ENCODE measurements at places on chromosomes 11 and 22.

GRCh38 chr11:76361374-76361773 lies 19.6 kb downstream of the THAP12 start:
- no peak for DNase-seq

DNA sequence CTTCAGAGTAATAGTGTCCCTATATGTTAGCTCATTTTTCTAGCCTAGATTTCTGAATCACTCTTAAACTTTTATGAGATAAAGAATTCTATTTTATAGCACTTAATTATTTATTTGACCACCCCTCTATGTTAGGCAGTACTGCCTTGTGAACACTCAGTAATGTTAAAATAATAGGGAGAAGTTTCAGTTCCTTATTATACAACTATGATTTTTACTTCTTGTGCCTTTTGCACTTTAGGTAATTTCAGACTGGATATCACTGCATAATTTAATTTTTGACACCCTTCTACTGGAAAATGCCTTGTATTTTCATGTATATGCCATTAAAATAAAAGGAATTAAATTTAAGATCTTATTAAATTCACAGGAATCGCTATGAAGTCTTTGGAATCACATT lies 3.1 kb downstream of the BCO2 start:
- DNase-seq: no peak

- DNase-seq: no peak
Observed at GRCh38 chr22:42434748-42435425, 2.7 kb upstream of the NFAM1 start.

DNA sequence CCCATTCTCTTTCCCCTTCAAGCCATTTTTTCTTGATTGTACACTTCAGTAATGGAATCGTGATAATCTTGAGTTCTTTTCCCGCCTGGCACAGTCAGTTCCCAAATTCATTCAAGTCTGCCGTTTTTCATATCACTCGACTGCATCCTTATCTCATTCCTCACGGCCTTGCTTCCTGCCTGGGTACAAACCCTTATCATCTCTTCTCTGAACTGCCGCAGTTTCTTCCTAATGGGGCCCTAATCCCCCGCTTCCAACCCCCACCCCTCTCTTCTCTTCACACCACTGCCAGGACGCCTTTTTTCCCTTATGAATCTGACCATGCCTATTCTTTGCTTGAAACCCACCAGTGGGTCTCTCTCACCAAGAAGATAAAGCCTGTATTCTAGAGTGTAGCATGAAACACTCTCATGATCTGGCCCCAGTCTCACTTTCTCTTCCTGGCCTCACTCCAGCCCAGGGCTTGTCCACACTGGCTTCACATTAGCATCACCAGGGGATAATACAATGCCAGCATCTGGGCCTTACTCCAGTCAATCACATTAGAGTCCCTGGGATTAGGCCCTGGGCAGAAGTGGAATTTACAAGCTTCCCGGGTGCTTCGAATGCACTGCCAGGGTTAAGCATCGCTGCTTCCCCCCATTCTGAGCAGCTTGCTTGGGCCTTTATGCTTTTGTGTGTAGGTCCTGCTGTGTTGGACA lies 102.1 kb downstream of the FBXO7 start:
- DNase-seq: no peak

DNA sequence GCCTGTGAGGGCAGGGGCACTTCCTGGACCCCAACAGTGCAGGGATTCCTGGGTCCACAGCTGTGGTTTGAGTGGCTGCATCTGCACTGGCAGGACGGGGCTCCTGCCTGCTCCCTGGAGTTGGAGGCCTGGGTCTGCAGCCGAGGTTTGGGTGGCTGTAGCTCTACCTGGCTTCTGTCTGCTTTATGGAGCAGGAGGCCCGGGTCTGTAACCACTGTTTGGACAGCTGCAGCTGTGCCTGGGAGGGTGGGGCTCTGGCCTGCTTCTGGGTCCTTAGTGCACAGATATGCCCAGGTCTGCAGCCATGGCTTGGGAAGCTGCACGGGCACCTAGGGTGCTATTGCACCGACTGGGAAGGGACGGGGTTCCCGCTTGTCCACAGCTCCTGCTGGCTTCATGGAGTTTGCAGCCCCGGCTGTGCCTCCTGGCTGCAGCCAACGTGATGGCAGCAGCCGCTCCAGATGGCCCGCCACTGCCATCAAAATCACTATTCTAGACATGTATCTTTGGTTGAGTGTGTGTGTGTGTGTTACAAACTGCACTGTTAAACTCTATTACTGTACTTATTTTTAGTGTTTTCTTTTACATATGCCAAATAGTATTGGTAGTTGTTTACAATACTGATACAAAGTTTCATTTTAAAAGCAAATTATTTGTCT lies 412.3 kb upstream of the KIRREL3 start:
- no peak for DNase-seq

GRCh38 chr11:64342869-64343745 lies 3.1 kb downstream of the CCDC88B start:
- DNase-seq: no peak

GRCh38 chr22:41305646-41306045 lies 4.3 kb downstream of the ZC3H7B start:
- no peak for DNase-seq

GRCh38 chr11:83023410-83023809 lies 48.3 kb downstream of the RAB30 start:
- no peak for DNase-seq

- DNase-seq: no peak
Observed at GRCh38 chr11:62921573-62922188, 518 bp upstream of the CHRM1 start.

DNA sequence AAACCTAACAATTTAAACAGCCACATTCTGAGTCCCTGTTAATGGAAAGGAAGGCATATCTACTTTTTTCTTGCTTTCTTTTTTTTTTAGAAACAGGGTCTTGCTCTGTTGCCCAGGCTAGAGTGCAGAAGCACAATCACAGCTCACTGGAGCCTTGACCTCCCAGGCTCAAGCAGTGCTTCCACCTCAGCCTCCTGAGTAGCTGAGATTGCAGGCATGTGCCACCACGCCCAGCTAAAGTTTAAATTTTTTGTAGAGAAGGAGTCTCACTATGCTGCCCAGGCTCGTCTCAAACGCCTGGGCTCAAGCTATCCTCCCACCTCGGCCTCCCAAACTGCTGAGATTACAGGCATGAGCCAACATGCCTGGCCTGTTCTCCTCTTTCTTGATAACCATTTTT lies 25.4 kb downstream of the ARFGAP3 start:
- DNase-seq: no peak

DNA sequence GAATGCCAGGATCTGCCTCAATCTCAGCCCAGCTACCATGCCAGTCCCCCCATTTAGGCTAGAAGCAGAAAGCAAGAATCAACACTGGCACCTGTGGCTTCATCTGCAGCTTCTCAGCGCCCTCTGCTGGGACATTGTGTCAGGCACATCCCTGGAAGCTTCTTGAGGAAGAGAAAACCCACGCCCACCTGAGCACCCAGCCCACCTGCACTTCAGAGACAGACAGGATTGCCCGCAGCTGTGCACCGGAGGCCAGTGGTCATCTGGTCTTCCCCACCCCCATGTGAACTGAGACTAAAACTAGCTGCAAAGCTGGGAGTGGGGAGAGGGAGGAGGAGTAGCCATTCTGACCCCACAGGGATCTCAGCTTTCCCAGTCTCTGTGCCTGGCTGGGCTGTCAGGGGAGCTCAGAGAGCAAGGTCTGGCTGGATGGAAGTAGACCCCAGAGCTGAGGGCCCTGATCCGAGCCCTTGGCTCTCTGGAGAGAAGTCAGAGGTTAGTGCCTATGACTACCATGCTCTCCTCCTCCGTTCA lies 66.8 kb downstream of the FEZ1 start:
- DNase-seq: peak; percentile 26

DNA sequence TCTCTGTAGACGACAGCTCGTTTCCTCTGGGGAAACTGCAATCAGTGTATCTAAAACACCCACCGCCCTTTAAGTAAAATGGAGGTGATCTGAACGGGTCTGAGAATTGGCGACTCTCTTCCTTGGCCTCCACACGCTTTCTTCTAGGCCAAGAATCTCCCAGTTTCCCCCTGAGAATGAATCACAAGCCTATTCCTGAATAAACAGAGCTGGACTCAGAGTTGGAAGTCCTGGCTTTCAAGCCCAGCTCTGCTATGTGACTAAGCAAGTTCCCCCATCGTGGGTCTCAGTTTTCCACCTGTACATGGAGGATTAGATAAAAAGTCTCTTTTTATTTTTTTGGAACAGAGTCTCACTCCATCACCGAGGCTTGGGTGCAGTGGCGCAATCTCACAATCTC lies 200.4 kb downstream of the MN1 start:
- DNase-seq: no peak

GRCh38 chr11:20656901-20657300 lies 12.5 kb upstream of the NELL1 start:
- DNase-seq: no peak

DNA sequence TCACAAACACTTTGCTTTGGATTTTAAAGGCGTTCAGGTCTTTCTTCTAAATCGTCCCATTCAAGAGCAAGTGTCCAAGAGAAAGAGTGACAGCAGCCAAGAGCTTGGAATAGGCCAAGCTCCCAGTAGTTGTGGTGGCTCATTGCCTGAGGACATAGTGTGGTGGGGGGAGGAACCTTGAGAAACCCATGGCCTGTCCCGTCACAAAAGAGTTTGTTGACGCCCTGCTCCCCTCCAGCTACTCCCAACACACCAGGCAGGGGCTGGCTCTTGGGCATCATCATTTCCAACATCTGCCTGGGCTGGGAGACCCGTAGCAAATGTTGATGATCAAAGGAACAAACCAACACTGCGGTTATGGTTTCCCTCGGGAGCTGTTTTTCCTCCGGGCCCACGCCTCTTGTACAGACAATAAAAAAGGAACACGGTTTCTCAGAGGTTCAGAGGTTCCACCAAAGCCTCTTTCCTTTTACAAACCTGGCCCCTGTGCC lies 20.8 kb downstream of the FADS3 start:
- no peak for DNase-seq

GRCh38 chr11:72719144-72719543 lies 33.1 kb downstream of the ARAP1 start:
- DNase-seq: no peak

DNA sequence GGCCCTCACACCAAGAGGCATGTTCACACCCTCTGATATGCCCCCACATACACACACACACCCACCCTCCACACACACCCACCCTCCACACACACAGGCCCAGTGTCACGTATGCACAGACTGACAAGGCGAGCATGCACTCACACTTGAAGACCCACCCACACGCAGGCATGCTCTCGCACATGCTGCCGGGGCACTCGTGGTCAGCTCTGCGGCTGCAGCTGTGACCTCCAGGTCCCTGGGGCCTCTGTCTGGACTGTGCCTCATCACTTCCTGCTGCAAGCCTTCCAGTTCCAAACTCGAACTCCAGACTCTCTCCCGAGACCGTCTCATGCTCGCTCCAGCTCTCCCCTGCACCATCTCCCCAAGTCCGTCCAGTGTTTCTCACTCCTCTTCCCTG lies 9.5 kb downstream of the DCHS1 start:
- no peak for DNase-seq

- no peak for DNase-seq
Observed at GRCh38 chr22:49295465-49295743, 532.3 kb downstream of the BRD1 start.

- DNase-seq: no peak
Observed at GRCh38 chr11:128308794-128309193, 278.6 kb downstream of the ETS1 start.

DNA sequence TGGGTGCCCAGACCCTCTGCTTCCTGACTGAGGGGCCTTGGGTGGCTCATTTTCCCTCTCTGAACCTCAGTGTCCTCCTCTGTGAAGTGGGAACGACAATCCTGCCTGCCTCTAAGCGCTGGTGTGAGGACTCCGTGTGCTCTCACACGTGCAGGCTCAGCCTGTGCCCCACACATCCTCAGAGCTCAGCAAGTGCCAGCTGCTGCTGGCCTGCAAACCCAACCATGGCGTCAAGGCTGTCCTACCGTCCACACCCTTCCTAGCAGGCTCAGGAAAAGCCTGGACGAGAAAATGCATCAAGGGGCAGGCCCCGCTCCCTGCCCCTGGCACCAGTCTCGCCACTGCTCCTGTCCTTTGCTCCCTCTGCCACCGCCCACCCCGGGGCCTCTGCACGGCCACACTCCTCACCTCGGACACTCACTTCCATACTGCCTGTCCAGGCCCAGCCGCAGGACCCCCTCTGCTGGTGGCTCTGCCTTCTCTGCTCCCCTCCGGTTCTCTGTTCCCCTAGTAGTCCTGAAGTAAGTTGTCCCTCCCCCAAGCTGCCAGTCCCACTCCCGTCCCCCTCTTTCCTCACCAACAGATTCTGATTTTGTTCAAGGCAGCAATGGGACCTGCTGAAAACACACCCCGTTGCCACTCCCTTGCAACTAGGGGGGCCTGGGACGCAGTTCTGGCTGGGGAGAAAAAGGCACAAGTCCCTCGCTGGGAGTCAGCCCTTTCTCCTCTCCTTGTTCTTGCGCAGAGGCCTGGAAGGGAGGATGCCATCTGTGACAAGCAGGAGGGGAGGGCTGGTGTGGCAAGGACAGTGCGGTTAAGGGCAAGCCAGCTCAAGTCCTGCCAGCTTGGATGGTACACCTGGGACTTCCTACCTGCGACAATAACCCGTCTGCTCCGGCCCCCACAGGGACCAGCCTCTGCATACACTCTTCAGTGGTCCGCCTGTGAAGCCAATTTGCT lies 62.2 kb downstream of the ARFGAP3 start:
- no peak for DNase-seq

- no peak for DNase-seq
Observed at GRCh38 chr11:131498631-131499160, 128.3 kb downstream of the NTM start.

- no peak for DNase-seq
Observed at GRCh38 chr11:121456816-121457431, 4.2 kb upstream of the SORL1-AS1 start.

DNA sequence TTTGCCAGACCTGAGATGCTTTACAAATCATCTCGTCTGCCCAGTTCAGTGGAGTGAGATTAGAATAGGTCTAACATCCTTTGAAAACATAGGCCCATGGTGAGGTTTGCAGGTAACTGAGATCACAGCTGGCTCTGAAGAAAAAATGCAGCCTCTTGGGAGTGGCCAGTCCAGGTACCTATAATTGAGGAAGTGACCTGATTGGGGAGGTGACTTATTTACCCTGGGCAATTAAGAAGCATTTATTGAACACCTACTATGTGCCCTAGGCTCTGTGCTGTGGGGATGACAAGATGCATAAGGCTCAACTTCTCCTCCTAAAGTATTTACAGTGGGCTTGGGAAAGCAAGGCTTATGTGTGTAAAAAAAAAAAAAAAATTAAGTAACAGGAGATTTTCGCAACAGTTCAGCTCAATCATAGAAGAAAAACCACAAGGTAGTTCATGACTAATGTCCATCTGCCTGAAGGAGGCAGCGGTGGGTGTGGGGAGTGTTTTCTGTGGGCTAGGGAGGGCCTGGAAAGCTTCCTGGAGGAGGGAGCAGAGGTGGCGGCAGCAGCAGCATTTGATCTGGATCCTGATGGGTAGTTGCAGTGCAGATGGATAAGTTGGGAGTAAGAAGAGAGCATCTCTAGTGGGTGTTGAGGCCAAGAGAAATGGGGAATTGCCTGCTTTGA lies 16.1 kb downstream of the MICAL2 start:
- no peak for DNase-seq

DNA sequence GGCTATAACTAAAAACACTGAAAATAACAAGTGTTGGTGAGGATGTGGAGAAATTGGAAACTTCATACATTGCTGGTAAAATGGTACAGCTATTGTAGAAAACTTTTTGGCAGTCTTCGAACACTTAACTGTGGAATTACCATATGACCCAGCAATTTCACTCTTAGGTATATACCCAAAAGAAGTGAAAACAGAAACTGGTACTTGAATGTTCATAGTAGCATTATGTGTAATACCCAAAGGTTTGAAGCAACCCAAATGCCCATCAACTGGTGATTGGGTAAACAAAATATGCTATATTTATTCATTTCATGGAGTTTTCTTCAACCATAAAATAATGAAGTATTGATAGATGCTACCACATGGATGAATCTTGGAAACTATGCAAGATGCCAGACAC lies 40.8 kb upstream of the FTH1 start:
- no peak for DNase-seq

All from activated gamma-delta T cell treated with Interleukin-2 at 50 U/mL for 16 hours (primary cell).